Fibroblast of pulmonary artery (primary cell): ENCODE measurements at places on chromosomes 5 and 9.

DNA sequence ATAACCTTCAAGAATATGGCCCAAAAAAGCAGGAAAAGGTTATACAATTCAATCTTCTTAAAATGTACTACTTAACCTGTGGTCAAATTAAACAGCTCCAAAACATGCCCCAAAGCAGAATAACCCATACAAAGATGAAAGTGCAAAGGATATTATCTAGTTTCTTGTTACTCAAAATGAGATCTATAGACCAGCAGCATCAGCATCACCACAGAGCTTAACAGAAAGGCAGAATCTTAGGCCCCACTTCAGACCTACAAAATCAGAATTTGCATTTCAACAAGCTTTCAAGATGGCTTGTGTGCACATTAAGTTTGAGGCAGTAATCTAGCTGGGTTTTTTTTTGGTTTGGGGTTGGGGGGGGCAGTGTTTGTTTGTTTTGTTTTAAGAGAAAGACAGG, 54.0 kb downstream of the SCAI start:
- DNase-seq, result no peak

DNA sequence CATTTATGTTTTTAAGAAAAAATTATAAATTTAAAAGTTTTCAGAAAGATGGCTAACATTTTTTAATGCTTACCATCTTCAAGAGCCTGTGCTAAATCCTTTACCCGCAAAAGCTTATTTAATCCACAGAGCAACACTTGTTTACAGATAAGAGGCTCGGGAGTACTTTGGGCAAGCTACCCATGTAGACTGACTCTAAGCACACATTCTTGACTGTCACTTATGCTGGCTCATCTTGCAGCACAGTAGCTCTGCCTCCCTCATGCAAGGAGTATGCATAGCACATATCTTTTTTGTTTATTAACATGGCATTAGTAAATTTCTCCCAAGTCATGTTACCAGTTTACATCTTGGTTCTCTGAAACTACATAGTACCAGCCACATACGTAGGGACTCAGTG, 14.7 kb downstream of the SH3RF2 start:
- no peak for DNase-seq

- DNase-seq, result peak; percentile 97
Measured at GRCh38 chr5:1542781-1543180, 19.0 kb upstream of the LPCAT1 start.

GRCh38 chr9:114883709-114884108, 46.7 kb downstream of the TNFSF8 start:
- DNase-seq, result no peak

GRCh38 chr5:140785905-140786686, at the start of gene PCDHA1:
PCDHA1 (plus strand) TSS chr5:140786140.
- DNase-seq, result no peak

GRCh38 chr5:132023258-132024116, 12.0 kb upstream of the ACSL6 start:
- no peak for DNase-seq

DNA sequence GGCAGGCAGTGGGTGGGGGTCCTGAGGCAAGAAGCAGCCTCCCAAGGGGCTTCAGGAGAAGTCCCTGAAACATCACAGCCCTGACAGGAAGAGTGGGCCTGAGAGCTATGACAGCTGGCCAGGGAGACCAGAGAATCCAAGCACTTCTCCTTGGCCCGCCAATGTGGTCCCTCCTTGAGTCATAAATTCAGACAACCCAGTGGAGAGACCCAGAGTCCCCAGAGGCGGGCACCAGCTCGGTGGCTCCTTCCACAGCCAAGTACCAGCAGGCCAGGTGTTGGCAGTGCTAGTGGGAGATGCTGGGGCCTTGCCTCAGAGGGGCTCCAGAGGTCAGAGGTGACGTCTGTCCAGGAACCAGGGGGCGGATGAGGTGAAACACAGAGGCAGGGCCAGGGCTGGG, 1.6 kb upstream of the DOK3 start:
- no peak for DNase-seq

DNA sequence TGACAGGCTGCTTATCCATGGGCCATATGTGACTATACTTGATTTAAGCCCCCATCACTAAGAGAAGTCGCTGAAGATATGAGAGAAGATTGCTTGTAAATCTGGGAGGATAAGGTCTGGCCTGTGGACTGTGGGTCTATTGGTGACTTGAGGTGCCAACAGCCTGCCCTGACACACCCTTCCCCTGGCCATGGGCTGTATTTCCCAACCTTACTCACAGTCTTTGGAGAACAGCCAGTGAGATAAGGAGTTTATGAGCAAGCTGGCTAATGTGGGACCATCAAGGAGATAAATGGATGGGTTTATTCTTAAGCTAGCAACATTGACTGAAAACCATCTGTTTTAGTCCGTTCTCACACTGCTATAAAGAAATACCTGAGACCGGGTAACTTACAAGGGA, 231.3 kb downstream of the ZSWIM6 start:
- DNase-seq, result peak; percentile 40

- peak; percentile 12 for DNase-seq
Measured at GRCh38 chr9:113290052-113290607, 13.0 kb downstream of the RNF183 start.

DNA sequence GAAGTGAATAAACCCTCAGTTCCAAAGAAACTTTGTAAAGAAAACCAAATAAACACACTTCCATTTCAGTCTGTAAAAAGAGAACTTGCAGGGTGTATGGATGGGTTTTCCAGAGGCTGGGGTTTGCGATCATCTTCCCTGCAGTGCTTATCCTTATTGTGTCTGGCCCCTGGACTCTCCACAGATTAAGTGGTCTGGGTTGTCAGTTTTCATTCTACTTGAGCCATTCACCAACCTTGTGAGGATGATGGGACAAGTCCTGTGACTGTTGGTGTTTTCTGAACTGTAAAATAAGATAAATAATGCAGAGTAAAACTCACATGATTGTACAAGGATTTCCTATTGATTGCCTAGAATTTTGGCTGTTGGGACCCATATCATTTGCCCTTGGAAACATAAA, 166.1 kb upstream of the MOCS2 start:
- no peak for DNase-seq

DNA sequence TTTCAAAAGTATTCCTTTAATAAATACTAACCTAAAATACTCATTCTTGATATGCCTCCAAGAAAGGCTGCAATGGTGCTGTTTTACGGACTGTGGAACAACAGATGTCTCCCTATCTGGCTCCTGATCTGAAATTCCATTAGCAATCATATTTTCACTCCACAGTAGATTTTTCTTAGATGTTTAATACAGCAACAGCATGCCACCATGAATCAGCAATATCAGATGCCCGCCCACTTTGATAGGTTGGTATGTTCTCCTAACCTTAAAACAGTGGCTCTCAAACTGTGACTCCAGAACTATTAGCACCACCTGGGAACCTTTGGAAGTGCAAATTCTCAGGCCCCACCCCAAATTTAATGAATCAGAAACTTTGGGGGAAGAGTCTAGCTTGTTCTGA, 110.2 kb downstream of the MLLT3 start:
- peak; percentile 47 for DNase-seq

- no peak for DNase-seq
Measured at GRCh38 chr9:126049088-126049487, 277.5 kb upstream of the MVB12B start.

DNA sequence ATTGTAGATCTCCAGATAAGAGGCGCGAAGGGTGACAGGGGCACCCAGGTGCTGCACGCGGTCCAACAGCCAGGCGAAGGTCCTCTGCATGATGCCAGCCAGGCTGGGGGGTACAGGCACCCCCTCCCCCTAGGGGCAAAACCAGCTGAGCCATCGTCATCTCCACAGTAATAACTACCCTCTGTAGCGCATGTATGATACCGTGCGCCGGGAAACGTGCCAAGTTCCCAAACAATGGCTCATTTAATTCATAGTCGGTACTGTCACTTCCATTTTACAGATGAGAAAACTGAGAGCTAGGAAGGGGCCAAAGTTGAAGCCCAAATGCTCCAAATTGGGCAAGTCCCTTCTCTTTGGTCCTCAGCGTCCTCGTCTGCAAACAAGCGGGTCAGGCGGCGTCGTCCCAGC, 1.5 kb downstream of the KIF12 start:
- DNase-seq, result peak; percentile 30

GRCh38 chr9:6920041-6920440, 162.3 kb downstream of the KDM4C start:
- no peak for DNase-seq
